ENCODE measurements at places on chromosomes 3 and 15. TPM values are rescaled to one million over a fixed set of nuclear protein-coding genes. Genes with fewer than 3 reads are reported as not detected.

Gene CGNL1
- 12.6 TPM for total RNA-seq

Gene ABI3BP
- total RNA-seq, result 43.0 TPM

Gene NR2F2
- 90.8 TPM for total RNA-seq

Gene AGBL1
- total RNA-seq, result not detected

Gene PLD1
- total RNA-seq, result 43.7 TPM

Gene CD276
- total RNA-seq, result 26.9 TPM

Gene ATP13A4
- 2.1 TPM for total RNA-seq

Gene PPP1R14D
- total RNA-seq, result not detected

Gene HYPK
- 14.3 TPM for total RNA-seq

Gene CADM2
- total RNA-seq, result 6.9 TPM

DNA sequence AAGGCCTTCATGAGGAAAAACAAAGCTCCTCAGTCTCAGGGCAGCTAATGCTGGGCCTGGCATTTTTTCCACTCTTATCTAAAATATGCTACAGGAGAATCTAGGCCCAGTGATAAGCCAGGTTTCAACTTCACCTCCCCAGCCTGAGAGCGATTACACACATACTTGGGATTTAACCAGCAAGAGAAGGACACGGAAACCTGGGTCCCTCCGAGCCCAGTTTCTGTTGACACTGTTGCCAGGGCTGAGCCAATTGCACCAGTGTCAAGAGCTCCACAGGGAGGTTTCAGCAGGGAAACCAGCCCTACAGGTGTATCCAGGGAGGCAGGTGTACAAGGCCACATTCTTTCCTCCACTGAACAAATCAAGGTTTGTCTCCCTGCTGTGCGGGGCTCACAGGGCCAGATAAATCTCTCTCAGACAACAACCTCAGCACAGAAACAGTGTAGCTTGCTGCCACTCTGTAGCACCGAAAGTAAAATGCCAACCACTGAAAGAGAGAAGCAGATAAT lies 85.4 kb downstream of the MAGI1 start:
- DNase-seq, result peak; percentile 85

DNA sequence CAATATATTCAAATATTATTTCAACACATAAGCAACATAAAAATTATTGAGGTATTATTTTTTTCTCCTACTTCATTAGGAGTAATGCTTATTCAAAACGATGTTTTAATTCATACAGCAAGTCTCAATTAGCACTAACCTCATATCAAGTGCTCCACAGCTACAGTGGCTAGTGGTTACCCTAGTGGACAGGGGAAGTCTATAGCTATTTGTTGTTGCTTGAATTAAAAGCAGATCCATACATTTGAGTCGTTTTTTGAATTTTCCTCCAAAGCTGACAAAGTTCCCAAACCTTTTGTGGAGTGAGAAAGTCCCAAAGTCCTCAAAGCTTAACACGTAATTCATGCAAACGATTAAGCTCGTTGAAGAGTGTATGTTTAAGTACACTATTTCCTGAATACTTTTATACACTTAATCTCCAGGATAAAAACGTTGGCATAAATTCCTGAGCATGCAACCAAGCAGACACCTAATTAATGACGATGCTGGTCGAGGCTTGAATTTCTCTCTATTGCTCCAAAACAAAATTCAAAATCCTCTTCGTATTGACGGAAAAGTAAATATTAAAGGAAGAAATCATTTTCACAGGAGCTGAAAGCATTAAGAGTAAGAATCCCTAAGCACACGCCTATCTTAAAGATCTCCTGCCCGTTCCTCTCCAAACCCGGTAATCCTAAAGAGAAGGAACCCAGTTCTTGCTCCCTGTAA lies 985 bp downstream of the VPS13C start:
- DNase-seq, result no peak

- DNase-seq, result no peak
Measured at GRCh38 chr15:80151148-80151547, 1.7 kb upstream of the FAH start.

- DNase-seq, result no peak
Measured at GRCh38 chr3:169342652-169343505, 320.6 kb downstream of the MECOM start.

- no peak for DNase-seq
Measured at GRCh38 chr3:66270288-66270687, 49.5 kb downstream of the SLC25A26 start.

DNA sequence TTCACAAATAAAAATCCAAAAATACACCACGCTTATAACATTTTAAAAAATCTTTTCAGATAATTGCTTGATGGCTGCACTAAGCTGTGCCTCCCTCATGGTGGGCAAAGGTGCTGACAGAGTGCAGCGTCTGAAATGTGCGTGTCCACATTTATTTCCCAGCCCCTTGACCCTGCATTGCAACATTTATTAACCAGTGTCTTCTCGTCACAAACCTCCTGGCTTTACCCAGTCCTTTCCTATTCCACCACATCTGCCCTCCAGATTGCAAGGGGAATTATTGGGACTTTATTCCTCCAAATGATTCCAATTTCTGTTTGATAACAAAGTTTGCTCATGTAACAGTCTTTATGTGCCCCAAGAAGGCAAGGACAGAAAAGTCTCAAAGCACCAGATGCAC lies 5.5 kb downstream of the RASGRP1 start:
- no peak for DNase-seq

- DNase-seq, result no peak
Measured at GRCh38 chr15:56168394-56168793, 75.3 kb downstream of the RFX7 start.

DNA sequence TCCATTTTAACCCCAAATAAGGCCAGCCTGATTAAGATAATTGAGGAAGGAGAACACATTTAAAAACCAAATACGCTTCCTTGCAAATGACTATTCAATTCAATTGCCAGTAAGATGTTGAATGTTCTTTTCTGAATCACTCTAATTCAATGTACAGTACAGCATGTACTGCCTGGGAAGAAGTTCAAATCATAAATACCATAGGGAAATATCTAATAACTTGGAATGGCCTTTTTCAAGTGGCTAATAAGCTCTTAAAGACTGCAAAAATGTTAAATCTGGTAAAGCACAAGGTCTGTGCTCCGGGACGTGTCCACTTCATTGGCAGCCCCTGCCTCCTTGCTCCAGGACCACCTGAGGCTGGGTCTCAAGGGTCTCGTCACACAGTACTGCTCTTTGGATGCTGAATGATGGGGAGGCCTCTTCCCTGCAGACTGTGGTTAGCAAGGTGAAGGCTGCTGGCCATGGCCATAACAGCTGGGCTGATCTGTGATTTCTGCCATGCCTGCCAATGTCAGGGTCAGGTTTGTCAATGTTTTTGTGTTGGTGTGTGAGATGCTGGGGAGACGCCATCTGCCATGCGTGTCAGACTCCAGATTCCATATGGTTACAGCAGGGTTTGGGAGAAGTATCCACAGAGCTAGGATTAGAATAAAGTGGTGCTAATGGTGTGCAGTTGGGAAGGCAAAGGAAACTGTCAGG lies 300.5 kb downstream of the ADAMTS17 start:
- no peak for DNase-seq

GRCh38 chr3:48877671-48878070 lies 21.0 kb downstream of the SLC25A20 start:
- no peak for DNase-seq

DNA sequence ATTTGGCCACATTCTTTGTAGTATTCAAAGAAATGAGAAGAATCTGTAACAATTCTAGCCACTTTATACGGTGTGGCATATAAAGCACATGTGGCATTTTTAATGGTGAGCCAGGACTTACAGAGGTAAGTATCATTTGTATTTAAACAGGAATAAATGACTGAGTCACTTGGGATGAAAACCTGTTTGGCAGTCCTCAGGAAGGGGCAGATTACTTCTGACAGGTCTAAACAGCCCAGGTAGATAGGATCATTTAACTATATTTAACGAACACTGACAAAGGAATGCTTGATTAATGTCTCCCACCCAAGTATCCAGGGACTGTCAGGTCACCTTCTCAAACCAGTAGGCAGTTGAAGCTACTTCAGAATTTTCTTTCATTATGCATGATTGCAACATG lies 241.5 kb upstream of the SATB1 start:
- no peak for DNase-seq

- no peak for DNase-seq
Measured at GRCh38 chr3:115862849-115863248, 239.5 kb downstream of the GAP43 start.

DNA sequence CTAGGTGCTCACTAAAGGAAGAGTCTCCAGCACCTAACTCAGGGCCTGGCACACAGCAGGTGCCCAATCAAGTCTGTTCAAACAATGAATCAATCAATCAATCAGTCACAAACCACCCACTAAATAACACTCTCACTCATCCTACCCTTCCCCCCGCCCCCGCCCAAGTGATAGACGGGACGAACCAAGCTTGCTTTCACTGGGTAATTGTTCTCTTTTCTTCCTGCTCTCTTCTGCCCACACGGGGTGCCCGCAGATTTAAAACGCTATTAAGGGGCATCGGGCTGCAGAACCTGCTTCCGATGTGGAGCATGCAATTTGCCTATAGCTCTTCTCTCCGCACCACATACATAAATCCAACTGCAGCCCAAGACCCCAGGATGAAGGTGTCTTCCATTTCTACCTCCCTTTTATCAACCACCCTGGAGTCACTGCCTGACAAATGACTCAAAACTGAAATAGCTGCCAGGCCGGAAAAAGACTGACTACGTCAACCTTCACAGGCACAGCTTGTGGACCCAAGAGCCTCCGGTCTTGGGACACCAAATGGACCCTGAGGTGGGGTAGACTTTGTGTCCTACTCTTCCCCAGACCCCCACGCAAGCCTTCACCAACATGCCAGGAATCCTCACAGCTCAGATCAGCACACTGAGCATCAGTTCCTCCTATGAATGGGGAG lies 1.7 kb downstream of the KLHL25 start:
- no peak for DNase-seq

DNA sequence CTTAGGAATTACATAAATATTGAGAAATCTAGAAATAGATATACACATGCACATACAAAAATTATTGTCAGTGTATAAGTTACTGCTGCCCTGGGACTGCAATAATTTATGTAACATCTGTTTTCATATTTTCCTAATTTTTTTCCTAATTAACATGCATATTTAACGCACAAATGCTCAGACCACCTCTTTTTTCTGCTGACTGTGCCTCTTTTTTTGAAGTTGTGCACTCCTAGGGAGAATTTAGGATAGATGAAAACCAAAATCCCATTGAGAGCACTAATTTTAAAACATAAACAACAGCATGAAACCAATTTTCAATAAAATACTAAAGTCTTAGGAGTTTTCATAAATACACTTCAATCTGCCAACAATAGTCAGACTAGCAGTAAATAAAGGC lies 154.0 kb downstream of the TBC1D5 start:
- no peak for DNase-seq

GRCh38 chr15:97561529-97561928 lies 399.0 kb upstream of the ARRDC4 start:
- DNase-seq, result no peak

DNA sequence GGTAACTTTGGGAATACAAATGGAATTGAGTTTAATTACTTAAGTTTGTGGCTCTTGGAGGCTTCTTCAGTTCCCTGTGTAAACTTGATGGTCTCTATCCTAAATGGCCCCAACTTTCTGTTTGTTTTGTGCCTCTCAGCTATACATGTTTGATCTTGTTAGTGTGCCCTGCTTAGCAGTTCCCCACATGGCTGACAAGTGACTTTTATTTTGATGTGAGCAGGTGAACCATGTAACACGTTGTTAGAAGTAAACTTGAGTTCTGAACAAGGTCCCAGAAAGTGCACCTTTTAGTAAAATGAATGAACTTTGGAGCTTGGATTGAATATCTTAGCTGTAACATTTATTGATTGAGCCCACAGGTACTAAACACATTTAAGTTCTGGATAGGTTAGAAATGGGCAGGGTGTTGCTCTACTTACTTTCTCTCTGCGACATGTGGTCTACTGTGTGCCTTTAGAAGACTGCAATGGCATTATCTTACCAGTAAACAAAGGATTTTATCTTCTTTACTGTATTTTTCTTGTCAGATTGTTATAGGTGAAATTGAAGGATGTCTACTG lies 4.5 kb downstream of the LSM3 start:
- no peak for DNase-seq

DNA sequence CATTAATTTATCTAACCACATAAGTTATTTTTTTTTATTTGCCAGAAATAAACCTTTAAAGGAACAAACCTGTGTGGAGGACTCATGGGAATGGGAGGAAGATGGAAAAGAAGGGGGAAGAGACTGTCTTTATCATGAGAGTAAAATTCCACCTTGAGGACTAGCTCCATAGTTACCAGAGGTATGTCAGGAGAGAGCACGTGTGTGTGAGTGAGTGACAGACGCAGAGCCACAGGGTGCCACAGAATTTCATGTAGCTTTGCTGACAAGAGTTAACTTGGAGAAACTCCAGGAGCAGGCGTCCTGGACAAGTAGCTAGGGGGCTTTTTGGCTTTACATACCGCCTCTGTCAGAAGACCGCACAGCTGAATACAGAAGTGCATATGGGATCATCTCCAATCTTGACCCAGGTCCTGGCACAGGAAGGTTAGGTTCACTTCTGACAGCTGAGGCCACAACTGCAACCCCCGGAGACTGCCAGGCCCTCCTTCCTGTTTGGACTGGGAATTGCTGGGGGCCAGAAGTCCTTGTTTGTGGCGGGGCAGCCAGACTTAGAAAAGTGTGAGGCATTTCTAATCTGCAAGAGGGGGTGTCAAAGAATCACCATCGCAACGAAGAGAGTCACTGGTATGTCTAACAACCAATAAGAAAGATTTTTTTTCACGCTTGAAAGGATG lies 197.8 kb upstream of the TPM1 start:
- DNase-seq, result no peak

GRCh38 chr15:99857836-99858235 lies 124.6 kb upstream of the LYSMD4 start:
- no peak for DNase-seq

GRCh38 chr3:98776140-98776493 lies 13.0 kb downstream of the ST3GAL6 start:
- no peak for DNase-seq

DNA sequence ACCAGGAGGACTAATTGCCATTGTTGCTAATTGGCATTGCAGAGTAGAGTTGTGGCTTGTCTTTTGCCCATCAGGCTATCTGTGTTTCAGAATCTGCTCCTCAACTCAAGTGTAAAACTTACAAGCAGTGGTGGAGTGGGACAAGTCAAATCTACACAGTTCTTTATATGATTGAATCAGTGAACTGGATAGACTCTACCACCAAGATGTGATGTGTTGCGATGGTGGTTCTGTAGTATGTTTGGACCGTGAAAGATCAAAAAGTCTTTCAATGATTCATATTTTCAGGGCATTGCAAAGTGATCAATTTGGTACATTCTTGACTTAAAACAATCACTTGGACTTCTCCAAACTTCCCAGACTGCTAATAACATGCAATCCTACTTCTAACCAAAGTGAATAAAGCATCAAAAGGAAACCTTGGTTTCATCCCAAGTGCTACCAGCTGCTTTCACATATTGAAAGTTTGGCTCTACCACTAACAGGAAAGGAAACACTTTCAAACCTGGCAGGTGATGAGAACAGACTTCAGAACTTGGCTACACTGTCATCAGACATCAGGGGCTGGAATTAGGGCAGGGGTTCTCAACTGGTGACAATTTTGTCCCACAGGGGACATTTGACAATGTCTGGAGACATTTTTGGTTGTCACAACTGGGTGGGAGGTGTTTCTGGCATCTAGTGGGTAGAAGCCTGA lies 844.7 kb upstream of the CFAP20DC start:
- DNase-seq, result no peak

- no peak for DNase-seq
Measured at GRCh38 chr3:150252462-150252861, 155.6 kb upstream of the TSC22D2 start.

GRCh38 chr15:64275934-64276333 lies 80.0 kb downstream of the CSNK1G1 start:
- no peak for DNase-seq

- DNase-seq, result no peak
Measured at GRCh38 chr3:123741041-123741511, 143.1 kb downstream of the MYLK start.

Measured in ureter (tissue), 1 donor.